SJSA1 (cell line): ENCODE measurements at places on chromosomes 4 and X. TPM values are rescaled to one million over a fixed set of nuclear protein-coding genes. Genes with fewer than 3 reads are reported as not detected.

The UBQLN2 gene
- total RNA-seq = 4.5 and 8.9 TPM in 2 replicates

The CDKL2 gene
- total RNA-seq = 0.37 and 0.78 TPM in 2 replicates

DNA sequence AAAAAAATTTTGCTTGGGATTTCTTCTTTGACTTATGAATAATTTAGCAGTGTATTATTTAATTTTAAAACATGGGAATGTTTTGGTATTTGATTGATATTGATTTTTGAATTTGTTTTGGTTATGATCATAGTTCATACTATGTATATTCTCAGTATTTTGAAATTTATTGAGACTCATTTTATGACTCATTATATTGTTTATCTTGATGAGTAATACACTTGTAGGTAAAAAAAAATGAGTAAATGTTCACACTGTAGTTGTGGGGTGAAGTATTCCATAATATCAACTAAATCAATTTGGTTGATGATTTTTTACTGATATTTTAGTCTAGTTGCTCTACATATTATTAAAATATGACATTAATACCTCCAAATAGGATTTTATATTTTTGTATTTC, 1142.2 kb downstream of the ADGRL3 start:
- no peak for DNase-seq

- no peak for DNase-seq
These were observed 35.7 kb downstream of the MECP2 start for GRCh38 chrX:154061801-154062200.

- no peak for DNase-seq
These were observed 29.9 kb upstream of the SOD3 start for GRCh38 chr4:24765376-24765988.
